ENCODE measurements at places on chromosomes 6 and 20.

DNA sequence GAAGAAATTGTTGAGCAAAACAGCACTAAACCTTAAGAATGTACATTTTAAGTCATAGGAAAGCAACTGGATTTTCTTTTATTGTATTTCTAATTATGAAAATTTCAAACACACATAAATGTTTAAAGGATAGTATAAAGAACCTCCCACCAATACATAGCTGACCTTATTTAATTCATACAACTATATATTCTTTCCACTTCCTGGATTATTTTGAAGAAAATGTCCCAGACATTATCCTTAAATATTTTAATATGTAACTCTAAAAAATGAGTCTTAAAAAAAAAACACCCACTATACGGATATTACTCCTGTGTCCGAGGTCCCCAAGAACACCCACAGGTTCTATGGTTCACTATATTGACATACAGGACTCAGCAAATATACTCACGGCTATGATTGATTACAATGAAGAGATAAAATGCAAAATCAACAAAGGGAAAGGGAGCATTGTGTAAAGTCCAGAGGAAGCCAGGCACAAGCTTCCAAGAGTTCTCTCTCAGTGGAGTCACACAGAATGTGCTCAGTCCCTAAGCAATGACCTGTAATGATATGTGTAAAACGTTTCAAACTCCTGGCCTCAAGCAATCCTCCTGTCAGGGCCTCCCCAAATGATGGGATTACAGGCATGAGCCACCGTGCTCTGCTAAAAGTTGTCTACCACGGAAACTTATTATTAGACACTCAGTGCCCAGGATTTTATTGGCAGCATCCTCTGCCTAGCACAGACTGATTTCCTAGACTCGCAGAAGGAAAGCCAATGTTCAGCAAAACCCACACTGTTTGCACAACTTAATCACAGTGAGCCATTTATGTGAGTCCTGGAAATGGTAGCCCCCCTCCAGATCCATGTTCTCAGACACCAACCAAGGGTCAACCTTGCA lies 23.2 kb downstream of the GLYATL3 start:
- DNase-seq, result no peak

- no peak for DNase-seq
Observed at GRCh38 chr6:167763056-167763944, 63.4 kb upstream of the AFDN start.

- DNase-seq, result no peak
Observed at GRCh38 chr20:11585752-11586352, 331.8 kb upstream of the BTBD3 start.

- DNase-seq, result no peak
Observed at GRCh38 chr20:16100767-16101166, 472.5 kb downstream of the KIF16B start.

DNA sequence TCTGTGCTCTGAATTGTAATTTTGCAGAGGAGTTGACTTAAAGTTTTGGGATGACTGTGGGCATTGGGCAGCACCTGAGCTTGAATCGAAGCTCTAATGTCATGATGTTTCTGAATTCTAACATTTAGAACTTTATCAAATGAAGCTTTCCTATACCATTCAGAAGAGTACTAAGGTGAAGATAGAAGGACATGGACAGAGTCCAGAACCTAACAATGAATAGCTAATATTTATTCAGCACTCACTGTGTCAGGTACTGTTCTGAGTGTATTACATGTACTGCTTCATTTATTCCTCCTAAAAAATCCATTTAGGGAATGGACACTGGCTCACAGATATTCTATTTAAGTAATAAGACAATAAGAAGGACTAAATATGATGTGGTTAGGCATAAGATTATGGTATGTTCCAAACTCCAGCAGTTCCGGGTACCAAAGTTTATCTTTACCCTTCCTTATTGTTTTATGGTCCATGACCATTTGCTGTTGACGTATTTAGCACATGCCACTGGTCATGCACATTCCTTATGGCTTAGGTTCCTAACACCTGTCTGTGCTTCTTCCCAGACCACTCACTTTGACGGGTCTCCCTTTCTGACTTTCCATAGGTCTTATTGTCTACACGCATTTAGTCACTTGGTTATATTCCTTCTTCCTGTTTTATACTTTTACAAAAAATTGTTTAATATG lies 20.3 kb downstream of the BCKDHB start:
- no peak for DNase-seq

DNA sequence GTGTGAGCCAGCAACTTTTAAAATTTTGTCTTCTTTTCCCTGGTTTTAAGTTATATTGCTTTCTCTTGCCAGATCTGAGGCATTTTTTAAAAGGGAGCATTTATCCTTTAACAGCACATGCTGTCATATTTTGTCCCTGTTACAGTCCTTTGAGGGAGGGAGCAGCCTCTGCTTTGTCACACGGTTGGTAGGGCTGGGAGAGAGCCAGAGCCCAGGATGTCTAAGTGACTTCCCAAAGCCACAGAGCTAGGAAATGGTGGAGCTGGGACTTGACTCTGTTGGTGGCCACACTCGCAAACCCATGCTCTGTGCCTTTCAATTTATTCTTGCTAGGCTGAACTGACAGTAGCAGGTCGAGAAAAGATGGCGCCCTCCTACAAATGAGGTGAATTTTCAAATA lies 80.4 kb upstream of the IYD start:
- DNase-seq, result no peak

- DNase-seq, result no peak
Observed at GRCh38 chr20:10524643-10525042, 89.5 kb downstream of the SLX4IP start.

- DNase-seq, result peak; percentile 23
Observed at GRCh38 chr6:156174031-156174890, 602.9 kb upstream of the ARID1B start.

DNA sequence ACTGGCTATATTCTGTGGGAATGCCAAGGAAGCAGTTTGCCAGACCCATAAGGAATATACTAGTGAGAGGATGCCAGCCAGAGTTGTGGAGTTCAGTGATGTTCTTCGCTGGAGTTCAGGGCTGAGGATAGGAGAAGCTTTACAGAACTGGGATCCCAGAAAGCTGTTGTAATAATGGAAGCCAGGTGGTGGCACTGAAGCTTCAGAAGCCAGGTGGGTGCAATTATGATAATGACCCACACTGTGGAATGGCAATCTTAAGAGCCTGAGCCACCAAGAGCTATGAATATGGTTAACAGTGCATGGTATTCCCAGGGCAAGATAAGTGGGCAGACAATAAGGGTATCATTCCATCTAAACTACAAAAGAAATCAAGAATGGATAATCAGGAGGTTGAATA lies 25.1 kb upstream of the ENPP1 start:
- DNase-seq, result no peak

GRCh38 chr6:28523241-28523622 lies 2.4 kb upstream of the GPX5 start:
- DNase-seq, result peak; percentile 11

DNA sequence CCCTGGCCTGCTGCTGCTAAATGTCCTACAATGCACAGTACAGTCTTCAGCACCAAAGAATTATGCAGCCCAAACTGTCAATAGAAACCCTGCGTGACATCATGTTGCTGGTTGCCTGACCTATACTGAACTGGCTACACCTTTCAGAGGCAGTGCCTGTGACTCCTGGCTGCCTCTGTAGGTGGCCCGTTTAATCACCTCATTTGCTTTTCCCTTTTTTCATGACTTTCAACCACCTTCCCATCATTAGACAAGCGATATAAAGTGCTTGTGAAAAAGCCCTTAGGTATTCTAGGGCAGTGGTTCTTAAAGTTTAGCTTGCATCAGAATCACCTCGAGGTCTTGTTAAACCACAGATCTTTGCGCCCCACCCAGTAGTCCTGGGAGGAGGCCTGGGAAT lies 33.0 kb upstream of the RIPOR2 start:
- DNase-seq, result no peak
